ENCODE measurements at places on chromosomes 3 and 15.

- no peak for DNase-seq
Observed at GRCh38 chr3:98530676-98531075, 1.1 kb upstream of the GPR15 start.

DNA sequence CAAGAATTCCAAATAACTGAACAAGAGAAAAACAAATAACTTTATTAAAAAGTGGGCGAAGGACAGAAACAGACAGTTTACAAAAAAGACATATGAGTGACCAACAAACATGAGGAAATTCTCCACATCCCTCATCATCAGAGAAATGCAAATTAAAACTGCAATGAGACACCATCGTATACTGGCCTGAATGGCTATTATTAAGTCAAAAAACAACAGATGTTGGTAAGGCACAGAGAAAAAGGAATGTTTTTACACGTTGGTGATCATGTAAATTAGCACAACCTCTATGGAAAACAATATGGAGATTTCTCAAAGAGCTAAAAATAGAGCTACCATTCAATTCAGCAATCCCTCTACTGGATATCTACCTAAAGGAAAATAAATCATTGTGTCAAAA is 1260.4 kb upstream of the ALCAM start:
- no peak for DNase-seq

DNA sequence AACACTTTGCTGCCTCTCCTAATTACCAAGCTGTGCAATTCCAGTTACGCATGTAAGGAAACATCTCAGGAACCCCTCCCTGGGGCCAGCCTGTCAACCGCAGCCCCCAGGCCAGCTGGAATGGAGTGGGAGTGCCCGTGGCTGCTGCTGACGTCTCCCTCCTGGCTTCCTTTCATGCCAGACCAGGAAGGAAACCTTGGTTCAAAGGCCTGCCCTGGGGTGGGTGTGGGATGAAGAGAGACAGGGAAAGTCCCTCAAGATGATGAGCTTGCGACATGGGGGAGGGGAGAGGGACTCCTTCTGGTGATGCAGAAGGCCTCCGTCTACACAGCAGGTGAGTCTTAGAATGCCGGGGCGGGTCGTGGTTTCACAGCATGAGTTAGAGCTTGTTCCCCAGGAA is 11.4 kb upstream of the CYP11A1 start:
- DNase-seq, result no peak

GRCh38 chr3:14513566-14514322 is 26.4 kb downstream of the GRIP2 start:
- DNase-seq, result no peak

GRCh38 chr3:75781079-75781745 is 4.1 kb downstream of the ZNF717 start:
- DNase-seq, result no peak

GRCh38 chr3:141114816-141115460 is 63.8 kb downstream of the SPSB4 start:
- no peak for DNase-seq

DNA sequence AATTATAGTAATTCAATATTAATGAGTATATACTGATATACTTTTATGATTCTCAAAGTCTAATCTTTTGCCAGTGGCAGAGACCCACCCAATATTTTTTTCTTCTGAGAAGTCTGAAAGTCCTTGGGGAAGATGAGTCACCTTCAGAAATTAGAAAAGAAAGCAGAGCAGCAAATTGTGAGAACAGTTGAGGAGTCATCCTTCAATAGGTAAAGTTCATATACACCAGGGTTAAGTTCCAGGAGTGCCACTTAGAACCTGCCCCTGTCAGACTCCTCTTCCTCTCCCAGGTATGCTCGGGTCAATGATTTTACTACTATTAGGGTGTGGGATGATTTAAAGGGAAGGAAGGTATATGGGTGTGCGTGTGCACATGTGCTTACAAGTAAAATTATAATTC is 7.1 kb downstream of the CLRN1 start:
- DNase-seq, result no peak

DNA sequence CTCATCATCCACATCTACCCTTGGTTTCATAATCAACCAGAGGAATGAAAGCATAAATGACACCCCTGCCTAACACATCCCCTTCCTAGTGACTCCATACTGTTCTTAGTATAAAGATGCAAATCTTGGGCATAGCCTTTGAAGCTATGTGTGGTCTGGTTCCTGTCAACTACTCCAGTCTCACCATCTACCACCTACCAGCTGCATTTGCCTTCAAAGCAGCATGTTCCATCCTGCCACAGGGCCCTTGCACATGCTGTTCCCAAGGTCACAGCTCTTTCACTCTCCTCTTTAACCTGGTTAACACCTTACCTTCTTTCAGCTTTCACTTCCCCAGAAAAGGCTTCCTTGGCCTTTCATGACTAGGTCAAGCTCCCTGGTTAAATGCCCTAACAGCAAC is 62.3 kb upstream of the ARHGEF3 start:
- no peak for DNase-seq

DNA sequence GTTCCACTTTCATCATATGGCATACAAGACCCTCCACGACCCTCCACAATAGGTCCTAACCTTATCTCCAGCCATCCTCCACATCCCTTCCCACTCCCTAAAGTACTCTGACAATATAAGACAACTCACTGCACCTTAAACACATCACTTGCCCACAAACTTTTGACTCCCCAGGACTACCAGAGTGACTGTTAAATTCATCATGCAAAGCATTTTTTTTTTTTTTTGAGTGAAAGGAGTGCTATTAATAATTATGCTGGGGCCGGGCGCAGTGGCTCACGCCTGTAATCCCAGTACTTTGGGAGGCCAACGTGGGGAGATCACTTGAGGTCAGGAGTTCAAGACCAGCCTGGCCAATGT is 55.8 kb downstream of the OSBPL10 start:
- DNase-seq, result no peak

DNA sequence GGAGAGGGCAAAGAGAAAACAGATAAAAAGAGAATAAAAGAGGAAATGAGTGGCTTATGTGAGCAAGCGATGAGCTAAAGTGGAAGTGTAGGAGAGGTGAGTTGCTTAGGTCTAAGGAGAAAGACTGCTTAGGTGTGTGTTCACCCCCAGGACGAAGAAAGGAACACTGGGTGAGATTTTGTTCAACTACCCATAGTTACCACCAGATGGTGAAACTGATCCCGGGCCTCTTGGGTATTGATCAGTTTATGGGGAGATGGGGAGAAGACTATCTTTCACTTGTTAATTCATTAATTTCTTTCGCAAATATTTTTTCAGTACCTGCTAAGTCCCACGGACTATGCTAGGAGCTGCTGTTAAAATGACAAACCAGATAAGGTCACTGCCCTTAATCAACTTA is 33.9 kb downstream of the GAP43 start:
- no peak for DNase-seq

DNA sequence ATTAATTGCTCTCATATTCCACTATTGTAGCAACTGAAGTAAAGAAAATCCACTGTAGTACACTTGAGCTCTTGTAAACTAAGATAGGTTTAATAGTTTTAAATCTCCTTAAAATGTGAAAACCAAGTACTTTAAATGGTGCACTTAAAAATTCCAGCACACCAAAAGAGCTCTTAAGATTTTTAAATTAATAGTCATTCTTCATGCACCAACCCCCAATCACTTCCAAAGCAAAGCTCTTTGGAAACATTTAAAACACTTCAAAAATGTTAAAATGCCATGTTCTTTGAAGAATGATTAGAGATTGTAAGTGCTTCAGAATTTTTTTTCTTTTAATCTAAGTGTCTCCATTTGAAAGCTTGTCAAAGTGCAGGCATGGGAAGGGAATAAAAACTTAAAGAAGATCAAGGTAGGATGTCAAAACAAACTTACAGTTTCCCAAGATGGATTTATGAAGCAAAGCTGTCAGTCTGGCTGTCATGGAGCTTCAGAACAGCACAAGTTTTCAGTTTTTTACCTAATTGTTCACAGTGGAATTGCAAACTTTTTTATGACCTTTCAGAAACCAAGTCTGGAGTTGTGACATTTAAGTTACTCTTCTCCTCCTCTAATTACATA is 84.3 kb downstream of the ARPP21 start:
- DNase-seq, result no peak

- no peak for DNase-seq
Observed at GRCh38 chr15:59668556-59668955, 11.2 kb upstream of the GTF2A2 start.

GRCh38 chr15:67957435-67958132 is 96.5 kb upstream of the PIAS1 start:
- peak; percentile 63 for DNase-seq

DNA sequence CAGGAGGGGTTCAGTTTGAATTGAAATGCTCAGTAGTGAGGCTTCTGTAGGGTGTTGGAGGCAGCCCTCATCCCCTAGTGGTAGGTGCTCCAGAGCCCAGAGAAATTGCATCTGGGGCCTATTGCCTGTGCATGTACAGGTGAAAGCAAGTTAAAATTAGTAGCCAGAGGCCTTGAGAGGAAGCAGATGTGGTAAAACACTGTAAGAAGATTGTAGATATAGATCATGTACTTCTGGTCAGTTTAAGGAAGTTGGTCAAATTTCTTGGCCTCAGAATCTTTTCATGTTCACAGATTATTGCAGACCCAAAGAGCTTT is 34.6 kb downstream of the IGSF10 start:
- DNase-seq, result no peak

- DNase-seq, result no peak
Observed at GRCh38 chr3:162769564-162769963, 1273.0 kb downstream of the OTOL1 start.

- DNase-seq, result no peak
Observed at GRCh38 chr15:40691737-40692136, 3.2 kb upstream of the RAD51 start.

DNA sequence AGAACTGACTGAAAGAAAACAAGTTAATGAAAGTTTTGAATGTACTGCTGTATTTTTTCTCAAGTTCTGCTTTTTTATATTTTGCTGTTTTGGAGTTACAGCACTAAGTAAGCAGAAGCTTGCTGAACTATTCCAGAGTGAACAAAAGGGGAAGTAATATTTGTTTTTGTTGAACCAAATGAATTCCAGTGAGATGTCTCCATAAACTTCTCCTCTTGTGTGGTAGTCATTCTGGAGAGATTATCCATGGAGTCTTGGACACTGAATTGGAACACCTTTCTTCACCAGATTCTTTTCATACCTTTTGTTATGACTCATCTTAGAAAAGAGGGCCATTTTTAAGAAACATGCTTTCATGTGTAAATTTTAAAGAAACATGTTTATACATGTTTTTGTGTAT is 8.8 kb downstream of the ANKUB1 start:
- no peak for DNase-seq

DNA sequence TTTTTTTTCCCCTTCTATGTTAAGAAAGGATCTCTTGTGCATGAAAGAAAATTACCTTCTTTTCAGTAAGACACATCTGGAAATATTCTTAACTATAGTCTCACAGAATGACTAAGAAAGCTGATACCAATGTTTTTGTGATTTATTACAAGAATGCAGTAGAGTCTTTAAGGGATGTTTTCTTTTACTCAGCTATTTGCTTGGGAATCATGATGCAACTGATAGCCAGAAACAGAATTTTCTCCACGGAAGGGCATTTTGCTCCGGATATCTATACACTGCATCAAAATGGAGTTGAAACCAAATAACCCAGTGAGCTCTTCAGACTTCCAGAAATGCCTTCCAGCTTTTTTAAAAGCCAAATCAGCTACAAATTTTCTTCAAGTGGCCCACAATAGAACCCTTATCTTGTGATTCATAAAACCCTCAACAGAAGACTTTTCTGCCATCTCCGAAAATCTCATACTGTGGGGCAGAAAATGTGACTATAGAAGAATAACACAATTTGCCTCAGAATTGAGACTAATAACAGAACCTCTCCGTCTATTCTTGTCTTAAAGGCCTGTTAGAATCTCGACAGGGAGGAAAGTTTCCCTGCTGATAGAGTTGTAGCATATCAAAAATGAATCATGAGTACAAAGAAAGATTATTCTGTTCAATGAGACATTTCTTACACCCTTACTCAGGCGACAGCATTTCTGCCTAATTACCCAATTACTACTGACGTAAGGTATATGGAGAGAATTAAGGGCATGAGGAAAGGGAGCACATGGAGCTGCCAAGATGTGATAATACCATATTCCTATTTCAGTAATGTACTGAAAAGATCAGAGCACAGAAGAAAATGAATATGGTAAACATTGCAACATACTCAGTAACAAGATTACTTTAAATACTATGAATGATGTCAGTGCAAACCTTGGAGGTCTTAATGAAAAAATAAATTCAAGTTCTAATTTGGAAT is 900.1 kb downstream of the ROBO1 start:
- peak; percentile 57 for DNase-seq

GRCh38 chr15:42233107-42233506 is 25.0 kb upstream of the VPS39 start:
- no peak for DNase-seq

- DNase-seq, result no peak
Observed at GRCh38 chr3:8094415-8094814, 407.2 kb upstream of the LMCD1 start.

- DNase-seq, result no peak
Observed at GRCh38 chr3:196894557-196895295, 27.0 kb downstream of the SENP5 start.

DNA sequence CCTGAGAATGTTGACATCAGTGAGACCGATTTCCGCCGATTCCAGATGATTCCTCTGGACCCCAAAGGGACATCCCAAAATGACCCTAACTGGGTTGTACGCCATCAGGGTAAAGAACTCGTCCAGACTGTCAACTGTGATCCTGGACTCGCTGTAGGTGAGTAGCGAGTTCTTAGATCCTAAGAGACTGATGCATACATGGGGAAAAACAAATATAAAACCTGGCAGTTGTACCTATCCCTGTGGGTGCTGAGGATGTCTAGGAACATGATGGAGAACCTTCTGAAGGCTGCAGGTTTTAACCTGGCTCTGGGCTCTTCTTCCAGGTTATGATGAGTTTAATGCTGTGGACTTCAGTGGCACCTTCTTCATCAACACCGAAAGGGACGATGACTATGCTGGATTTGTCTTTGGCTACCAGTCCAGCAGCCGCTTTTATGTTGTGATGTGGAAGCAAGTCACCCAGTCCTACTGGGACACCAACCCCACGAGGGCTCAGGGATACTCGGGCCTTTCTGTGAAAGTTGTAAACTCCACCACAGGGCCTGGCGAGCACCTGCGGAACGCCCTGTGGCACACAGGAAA is 12.3 kb downstream of the THBS1 start:
- DNase-seq, result no peak

DNA sequence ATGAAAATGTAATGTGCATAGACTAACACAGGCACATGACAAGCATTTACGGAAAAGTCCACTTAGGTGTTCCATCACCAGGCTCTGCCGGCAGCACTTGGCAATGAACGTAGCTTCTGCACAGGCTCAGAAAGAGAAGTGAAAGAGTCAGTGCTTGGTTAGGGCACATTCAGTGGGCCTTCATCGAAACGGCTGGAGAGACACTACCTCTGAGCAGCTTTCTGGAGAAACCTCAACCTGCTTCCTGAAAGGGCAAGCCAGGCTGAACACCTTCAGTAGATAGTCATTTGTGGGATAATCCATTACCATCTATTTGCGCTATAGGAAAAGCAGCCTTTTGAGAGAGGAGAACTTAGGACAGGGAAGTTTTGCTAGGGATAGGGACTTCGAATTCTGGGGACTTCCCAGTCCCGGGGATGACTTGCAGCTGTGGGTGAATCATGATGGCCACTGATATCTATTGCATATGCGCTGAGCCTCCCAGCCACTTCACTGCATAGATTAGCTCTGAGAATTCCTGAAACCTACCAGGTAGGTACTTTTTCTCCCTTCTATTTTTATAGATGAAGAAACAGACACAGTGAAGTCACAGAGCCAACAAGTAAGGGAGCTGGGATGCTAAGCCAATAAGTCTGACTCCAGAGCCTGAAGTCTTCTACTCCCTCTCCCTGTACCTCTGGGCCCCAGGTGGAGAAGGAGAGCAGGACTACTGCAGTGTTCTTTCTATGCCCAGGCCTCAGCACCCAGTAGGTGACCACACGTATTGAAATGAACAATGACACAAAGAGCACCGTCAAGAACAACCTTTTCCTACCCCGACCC is 4.2 kb upstream of the SH2D7 start:
- no peak for DNase-seq

Data from NCI-H1105 treated with DMSO at 0.1 percent for 48 hours (cell line).